ENCODE measurements at places on chromosomes 2 and 18.

GRCh38 chr2:61451178-61451577, 19.7 kb downstream of the USP34 start:
- no peak for DNase-seq

- DNase-seq: no peak
These were observed 213.7 kb downstream of the SEPTIN10 start for GRCh38 chr2:109400102-109400501.

DNA sequence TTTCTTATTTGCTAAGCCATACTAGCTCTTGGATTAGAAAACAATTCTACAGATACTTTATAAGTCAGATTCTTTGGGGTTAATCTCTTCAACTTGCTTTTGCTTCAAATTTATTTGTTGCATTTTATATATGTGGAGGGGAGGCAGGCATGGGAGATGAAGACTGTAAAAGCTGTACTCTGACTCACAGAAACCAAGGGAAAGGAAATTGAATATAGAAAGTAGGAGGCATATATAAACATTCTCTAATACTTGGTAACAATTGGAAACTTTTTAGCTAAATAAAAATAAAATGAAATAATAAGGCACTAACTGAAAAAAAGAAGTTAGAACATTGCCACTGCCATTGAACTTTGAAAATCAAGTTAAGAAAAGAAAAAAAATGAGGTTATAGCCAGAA, 21.3 kb downstream of the PLA2R1 start:
- no peak for DNase-seq

DNA sequence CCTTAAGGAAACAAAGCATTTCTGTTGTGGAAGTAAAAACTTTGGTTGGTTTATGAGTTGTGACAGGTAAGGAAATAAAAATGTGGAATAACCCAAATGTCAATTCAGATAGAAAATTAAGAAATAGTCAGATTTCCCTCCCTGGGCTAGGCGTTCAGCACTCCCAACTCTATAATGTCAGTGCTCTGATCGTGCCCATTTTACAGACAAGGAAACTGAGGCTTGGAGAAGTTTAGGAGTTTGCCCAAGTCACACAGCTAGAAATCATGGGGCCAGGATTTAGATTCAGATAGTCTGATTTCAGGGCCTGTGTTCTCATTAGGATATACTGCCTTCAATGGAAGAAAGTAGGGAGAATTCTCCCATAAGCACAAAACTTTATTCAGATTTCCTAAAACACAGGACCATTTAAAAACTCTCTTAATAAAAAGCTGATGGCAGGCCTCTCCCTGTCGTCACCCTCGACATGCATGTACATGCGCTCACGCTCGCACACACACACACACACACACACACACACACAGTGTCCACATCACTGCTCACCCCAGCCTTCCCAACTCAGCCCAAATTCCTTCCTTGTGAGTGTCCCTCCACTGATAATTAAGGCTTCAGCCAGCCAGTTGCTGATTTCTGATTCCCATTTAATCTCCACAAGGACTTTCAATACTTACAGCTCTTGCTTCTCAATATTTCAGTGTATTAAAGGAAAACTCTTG, 49.1 kb upstream of the SLC14A2 start:
- DNase-seq: no peak

- DNase-seq: no peak
These were observed 42.9 kb downstream of the FSHR start for GRCh38 chr2:49111456-49111855.

DNA sequence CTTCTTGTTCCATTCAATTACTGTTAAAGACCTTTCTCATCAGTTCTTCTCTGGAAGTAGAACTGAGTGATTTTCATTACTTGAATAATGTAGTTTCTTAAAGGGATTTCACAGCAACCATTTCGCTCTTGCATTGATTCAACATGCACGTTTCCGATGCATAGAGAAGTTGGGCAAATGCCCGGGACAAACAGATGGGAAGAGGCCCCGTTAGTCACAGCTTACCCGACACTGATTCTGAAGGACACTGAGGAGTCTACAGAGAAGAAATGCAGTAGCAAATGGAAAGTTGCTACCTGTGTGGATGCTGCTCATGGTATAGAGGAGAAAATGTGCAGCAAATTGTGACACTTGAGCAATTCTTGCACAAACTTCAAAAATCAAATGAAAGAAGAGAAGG, 32.3 kb upstream of the GCG start:
- no peak for DNase-seq

- no peak for DNase-seq
These were observed 44.6 kb downstream of the THUMPD2 start for GRCh38 chr2:39734445-39734844.

- DNase-seq: no peak
These were observed 45.6 kb downstream of the LCLAT1 start for GRCh38 chr2:30492619-30493018.

DNA sequence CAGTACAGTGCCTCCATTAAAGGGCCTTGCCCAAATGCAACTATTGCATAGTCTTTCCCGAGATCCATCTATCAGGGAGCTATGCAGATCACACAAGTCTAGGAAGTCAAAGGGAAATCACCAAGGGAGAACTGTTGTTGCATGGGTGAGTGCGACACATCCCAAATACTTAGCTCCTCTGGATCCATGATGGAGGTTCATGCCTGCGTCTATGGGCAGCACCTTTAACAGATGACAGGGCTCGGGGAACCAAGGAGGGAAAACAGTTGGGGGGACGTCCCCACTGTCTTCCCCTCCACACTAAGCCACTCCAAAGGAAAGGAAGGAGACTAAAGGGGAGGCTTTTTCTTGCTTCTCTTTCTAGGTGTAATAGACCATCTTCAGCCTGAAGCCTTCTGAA, 552.8 kb upstream of the PKDCC start:
- DNase-seq: peak; percentile 10

DNA sequence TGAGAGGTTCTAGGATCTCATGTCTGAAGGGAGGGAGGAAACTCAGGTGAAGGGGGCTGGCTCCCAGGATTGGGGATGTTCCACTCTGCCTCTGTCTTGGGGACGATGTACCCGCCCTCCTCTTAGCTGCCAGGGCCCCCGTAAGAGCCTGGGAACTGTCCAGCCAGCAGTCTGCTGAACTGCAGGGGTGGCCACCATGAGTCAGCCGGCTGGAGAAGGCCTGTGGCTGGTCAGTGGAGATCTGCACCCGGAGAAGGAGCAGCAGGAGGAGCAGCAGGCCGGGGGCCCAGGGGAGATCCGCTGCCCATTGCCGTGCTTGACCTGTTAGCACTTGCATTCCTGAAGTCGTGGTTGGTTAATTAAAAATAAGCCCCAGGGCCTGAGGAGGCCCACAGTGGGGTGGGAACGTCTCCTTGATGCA, 180.3 kb downstream of the TFCP2L1 start:
- no peak for DNase-seq

DNA sequence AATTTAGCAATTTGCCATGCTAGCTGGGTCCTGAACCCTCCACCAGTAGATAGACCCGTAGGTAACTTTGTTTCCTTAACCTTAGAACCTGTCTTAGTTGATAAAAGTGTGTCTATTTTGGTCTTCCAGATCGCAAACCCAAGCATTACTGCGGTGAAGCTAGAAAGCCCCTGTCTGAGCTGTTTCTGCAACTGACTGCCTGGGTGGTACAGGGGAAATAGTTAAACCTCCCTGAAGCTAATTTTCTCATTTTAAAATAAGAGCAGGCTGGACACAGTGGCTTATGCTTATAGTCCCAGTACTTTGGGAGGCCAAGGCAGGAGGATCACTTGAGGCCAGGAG, 101.7 kb upstream of the MSH2 start:
- no peak for DNase-seq

DNA sequence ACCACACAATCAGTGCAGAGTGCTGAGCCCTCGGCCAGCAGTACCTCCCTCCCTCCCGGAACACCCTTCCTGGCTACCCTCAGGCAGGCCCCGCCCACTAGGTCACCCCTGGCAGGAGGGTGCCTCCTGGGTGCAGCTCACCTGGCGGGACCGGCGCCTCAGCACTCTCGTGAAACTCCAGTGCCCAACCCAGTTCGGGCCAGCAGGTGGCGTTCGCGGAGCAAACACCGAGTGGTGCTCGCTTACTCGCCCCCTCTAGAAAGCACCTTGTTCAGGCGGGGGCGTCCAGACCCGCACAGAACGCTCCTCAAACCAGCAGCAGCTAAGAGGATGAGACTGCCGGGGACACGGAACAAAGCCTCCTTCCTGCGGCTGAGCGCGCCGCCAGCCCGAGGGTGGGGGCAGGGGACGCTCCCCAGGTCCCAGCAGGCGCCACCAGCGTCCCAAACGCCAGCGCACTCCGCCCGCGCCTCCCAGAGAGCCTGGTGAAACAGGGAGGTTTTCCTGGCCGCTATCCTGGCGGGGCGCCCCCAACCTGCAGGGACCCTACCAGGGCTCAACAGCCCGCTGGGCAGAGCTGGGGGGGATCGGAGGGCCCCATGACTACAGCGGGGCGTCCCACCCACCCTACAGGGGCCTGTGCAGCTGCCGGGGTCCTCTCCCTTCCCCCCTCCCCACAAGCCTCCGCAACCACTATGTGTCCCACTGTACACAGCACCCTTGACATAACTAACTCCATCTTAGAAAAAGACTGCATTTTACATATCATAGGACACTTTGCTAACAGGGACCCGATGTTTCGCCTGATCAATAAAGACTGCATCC, 44.7 kb downstream of the MRPS5 start:
- peak; percentile 79 for DNase-seq

- peak; percentile 85 for DNase-seq
These were observed 69.6 kb upstream of the CD28 start for GRCh38 chr2:203636588-203637470.

- no peak for DNase-seq
These were observed 73.6 kb downstream of the VWA3B start for GRCh38 chr2:98160554-98160953.

DNA sequence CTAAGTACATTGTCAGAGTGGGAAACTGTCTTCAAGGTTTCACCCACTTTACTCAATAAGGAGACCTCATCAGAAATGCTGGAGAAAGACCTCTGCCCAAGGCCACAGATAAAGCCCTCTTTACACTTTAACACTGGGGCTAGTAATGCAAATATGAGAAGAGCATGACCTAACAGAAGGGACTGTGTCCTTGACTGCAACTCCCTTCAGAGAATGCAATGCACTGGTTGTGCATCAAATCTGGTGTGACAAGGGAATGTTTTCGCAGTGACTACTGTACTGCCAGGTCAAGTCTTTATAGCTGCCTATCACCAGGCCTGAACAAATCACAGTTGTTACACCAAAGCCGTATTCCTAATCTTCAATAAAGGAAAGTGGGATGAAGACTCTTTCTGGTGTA, 28.6 kb downstream of the CDH19 start:
- DNase-seq: no peak

DNA sequence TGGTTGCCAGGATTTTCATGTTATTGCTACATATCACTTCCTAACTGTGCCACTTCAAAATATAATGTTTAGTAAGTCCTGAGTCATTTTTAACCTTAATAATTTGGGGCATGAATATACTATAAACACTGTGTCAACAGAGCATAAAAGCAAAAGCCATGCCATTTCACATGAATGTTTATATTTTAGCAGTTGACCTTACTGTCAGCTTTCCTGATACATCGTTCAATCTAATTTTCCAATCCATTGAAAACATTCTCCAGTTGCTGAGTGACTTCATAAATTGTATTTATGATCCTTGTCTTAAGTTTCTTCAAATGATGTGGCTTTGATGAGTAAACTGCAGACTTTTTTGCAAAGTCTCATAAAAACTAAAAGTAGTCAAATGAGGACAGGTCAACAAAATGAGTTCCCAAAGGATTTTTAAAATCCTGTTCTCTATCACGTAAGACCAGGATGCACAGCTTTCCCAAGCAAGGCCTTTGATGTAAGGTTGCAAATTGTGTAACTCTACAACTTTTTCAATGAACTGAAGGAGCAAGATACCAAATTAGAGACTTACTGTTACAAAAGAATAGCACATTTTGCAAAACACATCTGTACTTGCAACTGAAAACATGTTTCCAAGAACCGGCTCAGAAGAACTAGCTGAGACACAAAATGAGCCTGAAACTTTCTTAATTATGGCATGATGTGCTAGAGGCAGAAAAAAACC, 117.7 kb downstream of the SATB2 start:
- no peak for DNase-seq

GRCh38 chr2:65158557-65158956, 28.7 kb upstream of the RAB1A start:
- no peak for DNase-seq

DNA sequence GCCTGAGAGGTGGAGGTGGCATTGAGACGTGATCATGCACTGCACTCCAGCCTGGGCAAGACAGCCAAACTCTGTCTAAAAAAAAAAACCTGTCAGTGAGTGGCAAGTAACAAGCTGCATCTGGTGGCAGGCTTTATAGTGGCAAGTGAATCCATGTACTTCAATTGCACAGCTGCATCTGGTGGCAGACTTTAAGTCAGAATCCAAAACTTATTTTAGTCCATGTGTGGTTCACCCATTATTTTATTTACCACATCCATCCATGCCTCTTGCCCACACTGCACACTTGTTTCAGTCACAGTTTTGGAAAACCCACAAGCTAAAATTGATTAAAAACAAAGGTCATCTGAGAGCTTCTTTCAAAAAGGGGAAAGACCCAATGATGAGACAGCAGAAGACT, 1636.4 kb upstream of the NXPH2 start:
- DNase-seq: no peak

DNA sequence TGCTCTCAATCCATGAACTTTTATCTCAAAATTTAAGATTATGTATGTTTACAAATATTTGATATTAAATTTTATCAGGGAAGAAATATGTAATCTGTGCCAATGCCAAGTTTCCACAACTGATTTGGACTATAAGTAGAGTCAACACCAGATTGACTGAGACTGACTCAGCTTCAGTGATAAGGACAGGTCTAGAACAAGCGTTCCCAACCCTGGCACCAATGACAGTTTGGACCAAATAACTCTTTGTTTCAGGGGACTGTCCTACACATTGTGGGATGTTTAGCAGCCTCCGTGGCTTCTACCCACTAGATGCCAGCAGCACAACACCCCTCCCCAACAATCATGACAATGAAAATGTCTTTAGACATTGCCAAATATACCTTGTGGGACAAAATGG, 165.3 kb downstream of the THADA start:
- DNase-seq: no peak

GRCh38 chr18:12009581-12010140, 28.4 kb downstream of the IMPA2 start:
- no peak for DNase-seq

DNA sequence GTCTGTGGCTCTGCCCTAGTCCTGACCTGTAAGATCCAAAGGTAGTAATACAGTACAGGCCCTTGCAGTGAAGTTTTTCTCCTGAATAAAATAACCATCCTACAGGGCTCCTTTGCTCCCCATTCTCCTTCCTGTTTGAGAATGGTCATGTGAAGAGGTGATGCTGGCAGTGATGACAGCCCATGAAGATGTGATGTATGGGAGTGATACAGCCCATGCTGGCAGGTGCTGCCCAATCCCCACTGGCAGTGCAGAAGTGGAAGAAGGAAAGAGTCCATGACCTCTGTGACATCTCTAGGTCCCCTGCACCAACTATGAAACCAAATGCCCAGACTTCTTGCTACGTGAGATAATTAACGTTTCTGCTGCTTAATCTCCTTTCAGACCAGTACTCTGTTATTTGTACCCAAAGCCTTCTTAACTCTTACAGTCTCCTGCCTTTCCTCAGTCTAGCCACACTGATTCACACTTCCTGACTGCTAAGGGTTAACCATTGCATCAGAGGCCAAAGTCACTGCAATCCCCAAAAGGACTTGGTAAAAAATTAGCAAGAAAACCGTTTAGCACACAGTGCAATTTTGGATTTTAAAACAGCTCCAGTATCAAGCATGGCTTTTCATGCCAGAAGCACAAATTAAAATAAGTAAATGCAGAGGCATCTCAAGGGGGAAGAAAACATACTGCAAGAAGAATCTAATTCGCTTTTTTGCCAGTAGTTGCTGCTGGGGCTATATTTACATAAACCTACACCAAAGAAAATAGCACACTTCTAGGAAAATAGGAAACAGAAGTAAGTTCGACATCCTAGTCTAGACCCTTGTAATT, 98.0 kb downstream of the STK39 start:
- DNase-seq: no peak
